ENCODE measurements at places on chromosomes 6 and 20. TPM values are rescaled to one million over a fixed set of nuclear protein-coding genes. Genes with fewer than 3 reads are reported as not detected.

Gene AVP
- total RNA-seq: not detected

Gene TBXT
- not detected for total RNA-seq

Gene SLC17A2
- total RNA-seq: 0.07 TPM

Gene BANF2
- not detected for total RNA-seq

Gene ZNF334
- total RNA-seq: 1.7 TPM

Gene NAA20
- 59.5 TPM for total RNA-seq

Gene SIGLEC1
- total RNA-seq: 0.02 TPM

Gene RAD21L1
- not detected for total RNA-seq

Gene HAO1
- not detected for total RNA-seq

Gene EYA4
- total RNA-seq: not detected

Gene PRDM1
- 4.0 TPM for total RNA-seq

Gene CDH4
- 0.15 TPM for total RNA-seq

Gene PHF1
- total RNA-seq: 31.0 TPM

Gene EYS
- not detected for total RNA-seq

Gene FAM217A
- total RNA-seq: not detected

DNA sequence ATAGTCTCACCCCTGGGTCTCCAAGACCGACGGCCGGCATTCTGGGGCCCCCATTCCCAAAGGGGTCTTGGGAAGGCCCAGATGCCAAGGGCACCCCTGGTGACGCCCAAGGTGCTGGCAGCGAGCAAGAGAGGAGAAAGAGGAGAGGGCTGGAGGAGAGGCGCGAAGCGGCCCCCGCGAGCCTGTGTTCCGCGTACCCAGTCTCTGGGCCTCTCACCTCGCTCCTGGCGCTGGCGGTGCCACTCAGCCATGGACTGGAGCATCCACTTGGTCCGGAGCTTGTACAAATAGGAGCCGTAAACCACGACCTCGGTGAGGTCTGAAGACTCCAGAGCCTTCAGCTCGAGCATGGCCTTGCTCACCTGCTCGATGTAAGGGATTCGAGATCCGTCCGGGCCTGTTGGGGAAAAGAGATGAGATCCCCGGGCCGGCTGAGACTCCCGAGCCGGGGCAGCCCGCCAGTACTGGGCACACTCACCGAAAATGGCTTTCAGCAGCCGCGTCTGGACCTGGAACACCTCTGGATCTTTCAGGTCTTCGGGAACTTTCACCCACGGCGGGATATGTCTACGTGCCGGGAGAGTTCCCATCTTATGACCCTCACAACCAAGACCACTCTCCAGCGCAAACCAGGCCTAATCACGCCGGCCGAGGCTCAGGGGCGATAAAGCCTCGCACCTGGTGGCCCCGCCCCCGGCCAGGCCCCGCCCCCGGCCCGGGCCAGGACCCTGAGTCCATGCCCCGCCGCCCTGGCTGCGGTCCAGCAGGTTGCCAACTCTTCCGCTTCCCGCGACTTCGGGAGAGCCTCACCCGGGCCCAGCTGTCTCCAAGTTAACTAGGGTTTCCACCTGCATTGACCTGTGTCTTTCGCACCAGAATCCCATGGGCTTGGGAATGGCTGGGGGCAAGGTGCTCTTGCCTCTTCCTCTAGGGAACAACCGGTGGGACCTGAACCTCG lies at the start of gene DPPA5:
Gene DPPA5, minus strand, starts transcription at position 641 of the 958 bp plus-strand sequence. Its CDS starts 51 bp downstream, at position 590.
- H3K4me1 ChIP-seq: no peaks in the 10 kb centered on the region
- peaks cover 13% of the 10 kb centered on the region for H3K27me3 ChIP-seq
- no peak within 1 kb of the TSS for H3K27ac ChIP-seq
- no peaks in the 10 kb centered on the region for H3K36me3 ChIP-seq
- no peak within 1 kb of the TSS for H3K4me3 ChIP-seq

DNA sequence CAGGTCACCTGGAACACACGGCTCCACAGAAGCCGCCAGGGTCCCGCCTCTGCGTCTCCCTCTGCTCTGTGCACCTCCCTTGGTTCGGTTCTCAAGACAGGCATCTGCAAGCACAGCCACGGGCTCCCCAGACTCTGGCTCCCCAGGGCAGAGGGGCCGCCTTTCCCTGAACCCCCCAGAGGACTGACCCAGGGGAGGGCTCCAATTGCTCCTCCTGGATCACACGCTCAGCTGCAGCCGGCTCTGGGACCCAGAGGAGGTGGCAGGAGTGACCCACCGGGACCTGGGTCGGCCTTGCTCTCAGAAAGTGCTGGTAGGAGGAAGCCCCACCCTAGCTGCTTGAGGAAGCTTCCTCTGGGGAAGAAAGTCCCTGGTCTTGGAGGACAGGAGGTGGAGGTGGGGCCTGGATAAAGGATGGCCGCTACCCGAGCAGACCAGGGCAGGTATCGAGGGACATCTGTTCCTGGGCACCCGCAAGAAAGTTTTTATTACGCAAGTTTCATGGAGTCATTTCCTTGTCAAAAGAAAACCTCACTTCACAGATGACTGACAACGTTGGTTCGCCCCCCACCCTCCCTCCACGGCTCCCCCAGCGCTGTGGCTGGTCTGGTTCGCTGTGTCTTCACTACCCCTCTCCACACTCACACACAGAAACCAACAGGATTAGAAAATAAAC lies 103.9 kb upstream of the AFDN start:
- H3K27me3 ChIP-seq: peaks cover 48% of the 10 kb centered on the region
- no peak for DNase-seq
- H3K4me3 ChIP-seq: no peak overlapping the region
- H3K4me1 ChIP-seq: no peaks in the 10 kb centered on the region

- no peaks in the 10 kb centered on the region for H3K4me1 ChIP-seq
- no peak overlapping the region for H3K27ac ChIP-seq
- no peak overlapping the region for H3K4me3 ChIP-seq
- DNase-seq: no peak
Observed at GRCh38 chr6:96809119-96809518, 28.2 kb downstream of the GPR63 start.

DNA sequence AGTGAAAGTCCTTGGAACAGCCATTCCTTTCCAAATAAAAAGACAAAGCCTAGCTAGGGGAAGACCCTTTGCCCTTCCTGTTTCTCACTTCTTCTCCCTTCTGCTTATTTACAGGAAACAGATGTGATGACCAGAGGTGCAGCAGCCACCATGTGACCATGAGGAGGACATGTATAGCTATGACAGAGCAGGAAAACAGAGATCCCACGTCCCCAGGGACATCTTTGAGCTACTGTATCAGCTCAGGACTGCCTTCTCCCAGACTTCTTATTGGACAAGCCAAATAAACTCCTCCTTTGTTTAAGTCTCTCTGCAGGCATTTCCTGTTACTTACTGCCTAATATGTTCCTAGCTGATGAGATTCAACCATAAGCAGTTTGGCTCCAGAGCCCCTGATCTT lies 133.1 kb upstream of the MLN start:
- H3K27ac ChIP-seq: no peak overlapping the region

DNA sequence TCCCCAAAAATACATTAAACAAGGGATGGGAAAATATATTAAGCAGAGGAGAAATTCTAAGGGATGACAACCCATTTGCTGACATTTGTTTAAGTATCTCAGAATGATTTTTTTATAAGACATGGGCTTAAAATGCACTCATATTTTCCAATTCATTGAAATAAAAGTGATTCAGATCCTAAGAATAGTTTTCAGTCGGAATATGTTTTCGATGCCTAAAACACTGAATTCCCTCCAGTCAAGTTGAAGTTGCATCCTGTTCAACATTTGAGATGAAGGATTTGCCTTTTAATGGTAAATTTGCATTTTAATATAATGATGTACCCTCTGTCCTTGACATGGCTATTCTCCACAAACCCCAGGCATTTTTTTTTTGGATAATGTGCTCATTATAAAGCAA lies 79.3 kb downstream of the PTCHD4 start:
- no peak for DNase-seq
- H3K27me3 ChIP-seq: no peaks in the 10 kb centered on the region
- peaks cover 3% of the 10 kb centered on the region for H3K4me1 ChIP-seq
- no peak overlapping the region for H3K27ac ChIP-seq
- H3K4me3 ChIP-seq: no peak overlapping the region

GRCh38 chr6:111091987-111092386 lies 4.7 kb downstream of the SLC16A10 start:
- no peak for DNase-seq
- no peak overlapping the region for H3K27ac ChIP-seq
- no peak overlapping the region for H3K4me3 ChIP-seq

DNA sequence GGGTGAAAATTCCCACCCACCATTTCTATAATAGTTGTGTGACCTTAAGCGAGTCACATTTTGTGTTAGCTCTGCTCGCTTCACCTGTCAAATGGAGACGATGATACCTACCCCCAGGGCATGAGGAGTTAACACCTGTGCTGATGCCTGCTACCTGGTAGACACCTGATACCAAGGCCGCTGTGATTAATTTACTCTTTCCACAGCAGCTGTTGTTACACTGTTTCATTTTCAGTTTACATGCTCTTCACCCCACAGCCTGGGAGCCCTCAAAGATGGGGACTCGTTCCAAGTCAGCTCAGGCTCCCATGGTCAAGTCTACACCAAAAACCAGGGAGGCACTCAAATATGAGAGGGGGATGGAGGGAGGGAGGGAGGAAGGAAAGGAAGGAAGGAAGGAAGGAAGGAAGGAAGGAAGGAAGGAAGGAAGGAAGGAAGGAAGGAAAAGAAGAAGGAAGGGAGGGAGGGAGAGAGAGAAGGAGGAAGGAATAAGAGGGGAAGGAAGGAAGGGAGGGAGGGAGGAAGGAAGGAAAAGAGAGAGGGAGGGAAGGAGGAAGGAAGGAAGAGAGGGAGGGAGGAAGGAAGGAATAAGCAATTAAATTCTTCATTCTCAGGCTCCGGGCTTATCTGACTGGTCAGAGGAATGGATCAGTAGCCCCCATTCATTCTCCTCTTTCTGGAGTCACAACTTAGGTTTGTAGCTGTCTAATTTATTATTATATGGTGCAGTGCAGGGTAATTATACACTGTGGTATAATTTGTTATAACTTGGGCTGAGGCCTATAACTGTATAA lies 40.9 kb downstream of the PDYN start:
- H3K27ac ChIP-seq: no peak overlapping the region
- no peaks in the 10 kb centered on the region for H3K4me1 ChIP-seq
- no peak overlapping the region for H3K4me3 ChIP-seq
- no peaks in the 10 kb centered on the region for H3K36me3 ChIP-seq
- H3K27me3 ChIP-seq: peaks cover 11% of the 10 kb centered on the region
- DNase-seq: no peak

DNA sequence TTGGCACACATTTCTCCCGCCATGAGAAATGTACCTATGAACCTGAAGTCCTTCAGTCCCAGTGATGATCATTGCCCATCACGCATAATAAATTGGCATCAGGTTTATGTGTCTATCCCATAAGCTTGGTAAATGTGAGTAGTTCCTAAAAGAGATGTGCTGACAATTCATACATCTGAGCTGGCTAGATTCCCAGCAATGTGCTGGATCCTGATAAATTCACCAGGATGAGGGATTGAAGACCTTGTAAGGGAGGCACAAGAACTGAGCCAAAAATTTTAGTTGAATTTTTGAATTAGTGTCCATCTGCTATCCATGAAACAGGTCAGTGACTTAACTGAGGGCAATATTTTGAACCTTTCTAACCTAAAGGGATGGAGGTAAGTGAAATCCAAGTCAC lies 267.9 kb upstream of the CITED2 start:
- H3K4me1 ChIP-seq: peaks cover 5% of the 10 kb centered on the region
- no peak overlapping the region for H3K27ac ChIP-seq
- H3K36me3 ChIP-seq: no peaks in the 10 kb centered on the region
- H3K4me3 ChIP-seq: no peak overlapping the region
- DNase-seq: no peak

- no peaks in the 10 kb centered on the region for H3K27me3 ChIP-seq
- H3K36me3 ChIP-seq: no peaks in the 10 kb centered on the region
- peak; percentile 38 for DNase-seq
- H3K4me3 ChIP-seq: no peak overlapping the region
Observed at GRCh38 chr6:47446669-47447330, 30.8 kb upstream of the CD2AP start.

GRCh38 chr6:157621406-157621805 lies 201.6 kb upstream of the SNX9 start:
- no peak overlapping the region for H3K4me3 ChIP-seq
- H3K27me3 ChIP-seq: no peaks in the 10 kb centered on the region
- no peak for DNase-seq
- H3K27ac ChIP-seq: no peak overlapping the region
- H3K4me1 ChIP-seq: no peaks in the 10 kb centered on the region

GRCh38 chr6:152671171-152671570 lies 26.5 kb upstream of the MYCT1 start:
- H3K4me1 ChIP-seq: no peaks in the 10 kb centered on the region
- H3K36me3 ChIP-seq: no peaks in the 10 kb centered on the region
- DNase-seq: no peak
- no peak overlapping the region for H3K4me3 ChIP-seq

DNA sequence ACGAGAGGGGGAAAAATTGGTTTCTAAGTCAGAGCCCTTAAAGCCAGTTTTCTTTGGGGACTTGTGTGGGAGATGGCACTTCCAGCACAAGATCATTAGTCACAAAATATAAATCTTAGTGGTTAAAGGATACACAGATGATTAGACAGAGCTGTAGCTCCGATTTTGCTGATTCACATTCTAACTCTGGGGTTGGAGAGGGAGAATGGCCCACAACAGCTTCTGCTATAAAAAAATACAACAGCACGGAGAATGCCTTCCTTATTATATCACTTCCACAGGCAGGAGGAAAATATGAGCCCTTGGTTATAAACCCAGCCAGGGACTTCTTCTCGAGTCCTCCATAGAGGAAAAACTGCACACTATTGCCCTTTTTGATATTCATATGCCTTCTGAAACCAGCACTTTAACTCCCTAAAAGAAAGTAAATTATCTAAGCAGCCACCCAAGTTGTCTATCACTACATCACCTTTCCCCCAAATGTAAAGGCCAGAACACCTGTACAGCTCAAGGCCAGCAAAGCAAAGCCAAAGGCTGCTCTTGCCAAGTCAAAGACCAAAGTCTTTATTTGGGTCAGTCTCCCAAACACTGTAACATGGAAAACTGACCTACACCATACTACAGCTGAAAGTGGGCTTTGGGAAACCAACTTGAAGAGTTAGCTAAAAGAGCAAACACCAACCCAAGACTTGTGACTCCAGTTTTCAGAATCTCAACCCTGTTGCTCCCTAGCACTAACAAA lies 10.4 kb downstream of the MRPL14 start:
- DNase-seq: no peak
- peaks cover 9% of the 10 kb centered on the region for H3K36me3 ChIP-seq
- H3K27me3 ChIP-seq: no peaks in the 10 kb centered on the region
- H3K27ac ChIP-seq: no peak overlapping the region

GRCh38 chr6:5761370-5761769 lies 245.4 kb downstream of the NRN1 start:
- H3K4me1 ChIP-seq: peaks cover 2% of the 10 kb centered on the region
- H3K27me3 ChIP-seq: no peaks in the 10 kb centered on the region
- no peak for DNase-seq
- H3K27ac ChIP-seq: no peak overlapping the region
- H3K4me3 ChIP-seq: no peak overlapping the region
- H3K36me3 ChIP-seq: peaks cover 2% of the 10 kb centered on the region

DNA sequence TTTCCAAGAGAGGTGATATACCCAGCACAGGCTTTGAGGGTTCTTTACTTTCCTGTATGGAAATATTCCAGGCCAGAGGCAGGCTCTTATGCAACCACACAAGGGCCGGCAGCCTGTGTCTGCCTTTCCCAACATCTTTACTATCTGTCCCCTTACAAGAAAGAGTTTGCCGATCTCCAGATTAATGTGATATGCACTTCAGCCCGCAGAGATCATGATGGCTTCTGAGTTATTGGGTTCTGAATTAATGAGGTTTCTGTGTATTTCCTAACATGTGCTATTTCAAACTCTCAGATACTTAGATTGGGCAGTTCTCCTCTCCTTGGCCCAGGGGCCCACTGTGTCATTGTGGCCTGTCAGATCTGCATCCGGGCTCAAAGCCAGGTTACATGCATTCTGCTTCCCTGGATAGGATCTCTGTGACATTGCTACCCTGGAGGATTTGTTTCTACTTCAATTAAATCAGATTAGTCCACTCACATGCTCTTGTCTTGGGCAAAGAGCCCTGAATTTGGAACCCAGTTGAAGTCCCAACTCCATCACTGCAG lies 56.6 kb downstream of the TGM2 start:
- H3K36me3 ChIP-seq: no peaks in the 10 kb centered on the region
- no peak overlapping the region for H3K27ac ChIP-seq
- H3K4me1 ChIP-seq: no peaks in the 10 kb centered on the region
- H3K4me3 ChIP-seq: no peak overlapping the region
